NCI-H1694 treated with DMSO at 0.1 percent for 48 hours (cell line): ENCODE measurements at places on chromosomes 6 and 20.

GRCh38 chr6:33164176-33164575, 28.1 kb downstream of the COL11A2 start:
- no peak for DNase-seq

DNA sequence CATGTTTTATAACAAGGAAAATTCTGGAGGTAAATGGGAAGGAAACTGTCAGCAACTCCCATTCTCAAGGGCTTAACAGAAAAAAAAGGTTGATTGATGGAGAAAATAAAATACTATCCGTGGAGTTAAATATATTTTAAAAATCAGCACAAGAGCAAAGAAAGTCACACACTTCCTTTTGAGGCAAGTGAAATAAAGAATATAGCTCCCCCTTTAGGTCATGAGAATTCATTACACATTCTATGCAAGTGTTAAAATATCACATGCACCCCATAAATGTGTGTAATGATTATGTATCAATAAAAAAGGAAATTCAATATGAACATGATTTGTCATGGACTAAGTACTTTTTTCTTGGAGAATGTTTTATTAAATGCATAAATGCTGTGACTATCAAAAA, 349.2 kb downstream of the TPBG start:
- DNase-seq = peak; percentile 29

DNA sequence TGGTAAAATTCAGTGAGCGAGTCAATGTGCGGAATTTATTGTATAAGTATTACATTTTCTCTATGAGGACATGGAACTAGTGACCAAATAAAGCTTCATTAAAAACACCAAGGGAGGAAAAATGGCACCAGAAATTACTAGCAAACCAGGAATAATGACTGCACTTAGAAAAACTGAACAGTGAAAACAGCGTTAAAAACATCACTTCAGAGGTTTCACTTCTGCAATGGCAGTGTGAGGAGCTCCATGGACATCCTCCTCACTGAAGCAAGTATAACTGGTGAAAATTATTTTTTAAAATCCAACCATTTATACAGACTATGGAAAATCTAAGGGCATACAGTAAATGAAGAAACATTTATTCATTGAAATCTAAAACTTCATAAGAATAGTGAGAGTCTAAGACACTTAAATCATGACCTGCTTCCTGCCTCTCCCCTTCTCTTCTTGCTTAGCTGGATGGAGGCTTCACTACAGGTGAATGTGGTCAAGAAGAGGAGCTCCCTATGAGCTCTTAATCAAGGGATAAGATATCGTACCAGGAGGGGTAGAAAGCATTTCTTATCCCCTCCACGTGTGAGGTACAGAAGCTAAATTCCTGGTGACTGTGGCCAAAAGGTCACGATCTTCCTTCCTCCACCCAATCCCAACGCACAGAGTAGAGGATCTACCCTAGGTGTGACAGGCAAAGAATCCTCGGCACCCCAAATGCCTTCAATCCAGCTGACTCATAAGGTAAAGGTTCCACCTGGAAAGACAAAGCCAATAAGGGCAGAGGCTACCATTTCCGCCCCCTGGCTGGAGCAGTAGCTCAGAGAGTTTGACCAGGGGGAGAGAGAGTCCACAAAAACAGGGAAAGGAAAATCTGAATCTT, 12.3 kb upstream of the ASF1A start:
- no peak for DNase-seq

- DNase-seq = no peak
Measured at GRCh38 chr20:64154590-64155257, 9.5 kb upstream of the MYT1 start.

- no peak for DNase-seq
Measured at GRCh38 chr6:119764927-119765681, 415.5 kb upstream of the MAN1A1 start.

GRCh38 chr20:11778206-11778570, 139.5 kb upstream of the BTBD3 start:
- no peak for DNase-seq

DNA sequence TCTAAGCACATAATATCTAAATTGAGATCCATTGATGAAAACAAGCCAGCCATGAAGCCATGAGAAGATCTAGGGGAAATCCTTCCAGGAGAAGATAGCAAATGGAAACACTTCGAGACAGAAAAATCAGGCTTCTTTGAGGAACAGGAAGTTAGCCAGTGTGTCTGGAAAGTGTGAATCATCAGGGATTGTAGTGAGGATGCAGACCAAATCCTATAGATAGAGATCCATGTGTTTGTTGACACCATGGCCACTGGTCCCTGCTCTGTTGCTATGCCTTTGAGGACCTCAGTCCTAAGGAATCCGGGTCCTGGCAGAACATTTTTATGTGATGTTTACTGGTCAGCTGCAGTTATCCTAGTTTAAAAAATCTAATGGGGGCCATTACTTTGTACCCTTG, 6.6 kb upstream of the ELOVL2 start:
- DNase-seq = no peak

- DNase-seq = no peak
Measured at GRCh38 chr20:42957018-42957703, 232.5 kb downstream of the PTPRT start.

- DNase-seq = no peak
Measured at GRCh38 chr6:28767133-28767532, 156.7 kb downstream of the TRIM27 start.

- no peak for DNase-seq
Measured at GRCh38 chr6:30157999-30158398, 3.0 kb downstream of the TRIM10 start.

GRCh38 chr6:87806099-87806498, 104.1 kb upstream of the AKIRIN2 start:
- DNase-seq = no peak

GRCh38 chr20:11686820-11687543, 230.7 kb upstream of the BTBD3 start:
- DNase-seq = no peak

- DNase-seq = no peak
Measured at GRCh38 chr6:52331793-52332457, 30.0 kb upstream of the PAQR8 start.

- DNase-seq = no peak
Measured at GRCh38 chr6:31423550-31423949, 20.2 kb downstream of the MICA start.

GRCh38 chr6:137044366-137045221, at the start of gene IL20RA:
TSS of gene IL20RA (minus strand) at chr6:137044965. CDS start at chr6:137044728, 237 bp downstream.
- no peak for DNase-seq

- DNase-seq = no peak
Measured at GRCh38 chr6:108350528-108350927, 55.7 kb downstream of the AFG1L start.

DNA sequence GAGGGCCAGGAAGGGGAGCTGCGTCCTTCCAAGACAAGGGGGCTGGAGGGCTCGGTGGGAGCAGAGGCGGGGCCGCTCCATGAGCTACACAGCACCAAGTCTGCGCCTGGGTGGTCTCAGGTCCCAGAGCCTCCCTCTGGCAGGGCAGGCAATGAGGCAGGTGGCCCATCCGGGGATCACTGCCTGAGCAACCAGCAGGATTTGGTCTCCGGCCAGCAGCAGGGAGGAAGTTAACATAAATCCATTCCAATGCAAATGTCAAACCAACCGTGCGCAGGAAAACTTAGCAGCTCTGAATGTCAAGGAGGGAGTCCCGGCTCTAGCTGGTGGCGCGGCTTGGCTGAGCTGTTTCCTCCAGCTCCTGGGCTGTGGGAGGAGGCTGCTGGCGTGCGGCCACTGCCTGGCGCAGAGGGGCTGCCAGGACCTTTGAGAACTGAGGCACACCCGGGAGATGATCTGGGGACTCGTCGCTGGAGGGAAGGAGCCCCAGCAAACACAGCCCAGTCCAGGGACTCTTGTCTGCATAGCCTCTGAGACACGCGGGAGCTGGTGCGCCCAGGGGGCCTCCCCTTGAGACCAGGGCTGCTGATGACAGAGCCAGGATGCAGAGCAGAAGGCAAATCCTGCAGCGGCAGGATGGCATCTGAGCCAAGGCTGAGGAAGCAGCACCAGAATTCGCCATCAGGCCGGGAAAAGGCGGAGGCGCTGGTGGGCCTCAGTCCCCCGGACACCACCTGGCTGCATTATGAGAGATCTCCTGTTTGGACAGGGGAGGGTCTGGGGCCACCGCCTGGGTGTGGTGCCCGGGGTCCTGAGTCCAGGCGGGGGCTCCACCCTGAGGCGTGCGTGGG, 33.1 kb upstream of the CHRNA4 start:
- DNase-seq = peak; percentile 43

DNA sequence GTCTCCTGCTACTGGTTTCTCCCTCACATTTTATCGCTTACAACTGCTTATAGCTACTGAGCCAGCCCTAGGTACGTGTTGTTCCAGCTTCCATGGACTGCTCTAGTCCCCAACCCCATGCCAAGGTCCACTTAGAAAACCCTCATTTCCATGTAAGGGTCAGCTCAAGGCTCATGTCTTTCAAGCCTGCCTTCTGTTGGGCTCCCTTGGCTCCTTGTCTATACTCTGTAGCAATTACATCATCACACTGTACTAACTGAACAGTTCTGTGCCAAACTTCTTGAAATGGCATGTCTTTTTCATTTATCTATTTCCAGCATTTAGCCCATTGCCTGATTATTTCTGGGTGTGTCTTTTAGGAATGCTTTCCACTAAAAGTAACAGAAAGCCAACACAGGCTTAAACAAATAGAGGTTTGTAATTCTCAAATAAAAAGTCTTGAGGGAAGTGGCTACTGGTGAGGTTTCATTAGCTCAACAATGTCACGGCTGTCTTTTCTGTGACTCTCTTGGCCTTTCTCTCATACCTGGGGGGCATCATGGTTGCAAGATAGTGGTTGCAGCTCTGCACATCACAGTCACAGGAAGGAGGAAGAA, 317.6 kb downstream of the TPBG start:
- DNase-seq = no peak

GRCh38 chr6:29947077-29947980, 5.0 kb downstream of the HLA-A start:
- DNase-seq = no peak

- no peak for DNase-seq
Measured at GRCh38 chr20:55273149-55273548, 732.2 kb downstream of the CBLN4 start.

DNA sequence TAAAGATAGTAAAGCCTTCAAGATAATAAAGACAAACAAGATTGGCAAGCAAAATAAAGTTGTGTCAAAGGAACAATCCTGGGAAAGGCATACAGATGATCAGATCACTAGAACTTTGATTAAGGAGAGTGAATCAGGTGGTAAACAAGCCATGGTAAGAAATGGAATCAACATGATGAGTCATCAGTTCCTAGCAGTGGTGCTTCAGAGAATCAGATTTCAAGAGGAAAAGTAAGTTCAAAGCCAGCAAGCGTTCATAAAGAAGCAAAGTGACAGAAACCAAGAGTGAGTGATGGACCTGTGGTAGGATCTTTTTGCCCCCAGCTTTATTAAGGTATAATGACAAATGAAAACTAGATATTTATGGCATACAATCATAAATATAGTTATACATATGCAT, 340.4 kb downstream of the TPBG start:
- DNase-seq = no peak
